Hippocampal formation (tissue), 2 donors: ENCODE measurements at places on chromosomes 12 and 14.

GRCh38 chr12:67474934-67475620 lies 173.5 kb upstream of the DYRK2 start:
- no peak for DNase-seq

GRCh38 chr12:46963977-46964971 lies 115.1 kb upstream of the PCED1B start:
- no peak for DNase-seq

GRCh38 chr12:124168016-124168786 lies 126.7 kb upstream of the RFLNA start:
- DNase-seq, result no peak

- no peak for DNase-seq
Observed at GRCh38 chr14:65206078-65206447, 103.7 kb upstream of the MAX start.

DNA sequence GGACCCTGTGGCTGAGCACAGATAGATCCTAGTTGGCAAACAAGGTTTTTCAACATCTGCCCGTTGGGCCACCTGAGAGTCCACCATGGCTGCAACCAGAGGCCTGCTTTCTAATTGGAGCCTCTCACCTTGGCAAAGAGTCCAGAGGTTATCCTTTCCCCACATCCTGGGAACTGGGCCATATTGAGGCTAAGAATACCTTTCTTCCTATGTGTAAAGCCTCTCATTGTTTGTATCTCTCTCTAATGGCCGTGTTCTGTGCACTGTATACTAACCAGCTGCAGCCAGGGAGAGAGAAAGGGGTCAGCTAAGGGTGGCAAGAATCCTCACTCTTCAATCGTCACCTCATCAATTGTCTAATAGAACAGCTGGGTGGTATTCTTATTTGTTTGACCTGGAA lies 79.1 kb upstream of the ST8SIA1 start:
- no peak for DNase-seq

DNA sequence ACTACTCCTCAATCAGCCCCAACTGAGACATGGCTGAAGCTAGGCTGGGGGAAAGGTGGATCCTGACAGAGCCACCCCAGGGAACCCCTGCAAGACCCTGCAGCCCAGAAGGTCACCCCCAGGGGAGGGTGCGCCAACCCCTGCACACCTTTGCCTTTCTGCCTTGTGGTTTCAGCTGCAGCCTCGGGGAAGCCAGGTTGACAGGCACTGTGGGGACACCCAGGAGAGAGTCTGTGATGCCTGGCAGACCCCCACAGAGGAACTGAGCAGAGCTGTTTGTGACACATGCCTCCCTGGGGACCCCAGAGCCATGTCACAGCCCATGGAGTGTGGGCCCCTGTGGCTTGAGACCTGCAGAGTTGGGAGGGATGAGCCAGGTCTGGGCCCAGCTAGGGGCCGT lies 11.8 kb upstream of the HHIPL1 start:
- DNase-seq, result no peak

DNA sequence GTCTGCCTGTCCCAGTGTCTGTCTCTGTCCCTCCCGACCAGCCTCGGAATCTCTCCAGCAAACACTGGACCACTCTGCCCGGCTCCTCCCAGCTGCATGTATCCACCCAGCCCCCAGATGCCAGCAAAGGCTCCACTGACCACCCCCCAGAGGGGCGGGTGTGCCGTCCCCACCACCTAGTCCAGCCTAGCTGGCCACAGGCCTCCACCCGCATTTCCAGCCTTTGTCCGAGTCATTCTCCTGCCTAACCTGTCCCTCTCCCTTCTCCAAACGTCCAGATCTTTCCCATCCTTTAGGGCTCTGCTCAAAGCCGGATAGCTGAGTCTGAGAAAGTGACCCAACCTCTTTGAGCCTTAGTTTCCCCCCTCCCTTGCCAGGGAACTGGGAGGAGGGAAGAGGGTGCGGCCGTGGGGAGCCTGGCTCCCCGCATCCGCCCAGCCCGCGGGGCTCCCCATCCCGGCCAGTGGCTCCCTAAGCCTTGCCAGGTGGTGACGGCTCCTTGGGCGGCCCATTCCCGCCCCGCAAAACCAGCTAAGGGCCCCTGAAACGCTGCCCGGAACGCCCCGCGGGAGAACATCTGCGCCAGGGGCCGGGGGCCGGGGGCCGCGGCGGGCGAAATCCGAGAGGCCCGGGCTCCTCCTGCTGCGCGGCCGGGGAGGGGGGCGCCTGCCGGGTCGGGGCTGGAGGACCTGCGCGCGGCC lies 34.6 kb upstream of the ANKRD9 start:
- no peak for DNase-seq

GRCh38 chr12:124837958-124838803 lies 25.5 kb downstream of the SCARB1 start:
- no peak for DNase-seq

DNA sequence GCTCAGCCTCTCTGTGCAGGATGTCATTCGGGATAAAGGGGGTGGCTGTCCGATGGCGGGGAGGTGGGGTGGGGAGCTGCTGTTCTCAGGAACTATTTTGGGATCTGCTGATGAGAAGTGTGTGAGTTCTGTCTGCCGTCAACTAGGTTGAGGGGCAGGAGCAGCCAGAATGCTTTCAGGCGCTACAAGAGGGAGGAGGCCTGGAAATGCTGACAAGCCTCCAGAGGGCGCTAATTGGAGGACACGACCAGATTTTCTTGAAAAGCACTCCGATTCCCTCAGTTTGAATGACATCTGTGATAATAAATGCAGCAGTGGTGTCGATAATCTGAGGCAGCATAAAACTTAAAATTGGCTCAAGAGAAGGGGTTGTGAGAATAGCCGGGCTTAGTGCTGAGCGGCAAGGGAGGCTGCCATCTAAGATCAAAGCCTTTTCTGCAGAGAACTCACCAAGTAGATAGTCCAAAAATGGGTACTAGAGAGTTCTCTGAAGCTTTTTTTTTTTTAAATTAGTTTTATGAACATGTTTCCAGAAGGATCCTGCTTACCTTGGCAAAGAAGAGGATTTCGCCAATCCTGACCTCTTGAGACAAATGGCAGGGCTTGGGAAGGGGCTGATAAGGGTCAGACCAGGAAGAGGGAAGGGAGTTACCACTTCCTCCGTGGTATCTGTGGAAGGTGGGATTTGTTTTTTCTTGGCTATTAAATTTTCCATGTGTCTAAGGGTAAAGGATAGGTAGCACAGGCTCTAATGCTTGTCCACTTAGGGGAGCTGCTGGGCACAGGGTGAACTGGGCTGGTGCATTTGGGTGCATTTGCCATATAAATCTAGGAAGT lies 94.4 kb downstream of the CRACR2A start:
- no peak for DNase-seq

GRCh38 chr12:9642606-9643265 lies 26.8 kb upstream of the CLEC2D start:
- no peak for DNase-seq

- DNase-seq, result no peak
Observed at GRCh38 chr14:46063872-46064271, 587.7 kb downstream of the RPL10L start.

DNA sequence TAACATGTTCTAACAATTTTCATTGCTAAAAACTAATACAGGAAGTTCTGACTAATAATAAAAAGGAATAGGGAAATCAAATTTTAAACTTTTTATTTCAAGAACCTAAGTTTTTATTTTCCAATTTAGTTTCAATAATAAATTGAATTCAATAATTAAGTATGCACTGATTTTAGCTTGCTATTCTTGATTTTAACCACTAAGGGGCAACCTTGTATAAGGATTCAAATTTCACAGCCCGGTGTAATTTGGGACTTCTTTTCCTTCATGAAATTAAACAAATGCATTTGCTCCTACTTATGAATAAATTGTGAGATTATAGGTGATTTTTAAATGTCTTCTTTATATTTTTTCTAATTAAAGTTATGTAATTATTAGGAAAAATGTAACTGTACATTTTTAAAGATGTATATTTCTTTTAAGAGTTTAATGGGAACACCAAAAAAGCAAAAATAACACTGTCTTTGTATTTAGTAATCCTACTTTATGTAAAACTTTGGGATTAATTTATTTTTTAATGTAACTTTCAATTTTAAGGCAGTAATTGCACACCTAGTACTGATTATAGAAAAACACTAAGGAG lies 241.4 kb upstream of the PDZRN4 start:
- no peak for DNase-seq

DNA sequence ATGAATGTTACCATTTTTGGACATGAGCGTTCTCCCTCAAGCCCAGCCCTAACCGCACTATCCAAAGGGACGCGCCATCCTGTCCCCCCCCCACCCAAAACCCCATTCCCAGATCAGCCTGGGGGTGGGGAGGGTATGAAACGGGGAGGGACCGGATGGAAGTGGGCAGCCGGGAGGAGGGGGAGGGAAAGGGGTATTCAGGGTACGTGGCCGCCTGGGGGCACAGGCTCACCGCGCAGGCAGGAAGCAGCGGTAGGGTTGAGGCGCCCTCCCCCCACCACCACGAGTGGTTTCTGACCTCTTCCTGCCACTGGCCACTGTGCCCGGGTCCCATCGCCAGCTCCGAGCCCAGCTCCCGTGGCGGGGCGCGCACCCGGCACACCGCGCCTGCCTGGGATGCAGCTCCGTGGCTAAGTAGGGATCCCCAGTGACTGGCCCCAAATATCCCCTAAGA lies 1.4 kb downstream of the ACTN1 start:
- DNase-seq, result no peak

DNA sequence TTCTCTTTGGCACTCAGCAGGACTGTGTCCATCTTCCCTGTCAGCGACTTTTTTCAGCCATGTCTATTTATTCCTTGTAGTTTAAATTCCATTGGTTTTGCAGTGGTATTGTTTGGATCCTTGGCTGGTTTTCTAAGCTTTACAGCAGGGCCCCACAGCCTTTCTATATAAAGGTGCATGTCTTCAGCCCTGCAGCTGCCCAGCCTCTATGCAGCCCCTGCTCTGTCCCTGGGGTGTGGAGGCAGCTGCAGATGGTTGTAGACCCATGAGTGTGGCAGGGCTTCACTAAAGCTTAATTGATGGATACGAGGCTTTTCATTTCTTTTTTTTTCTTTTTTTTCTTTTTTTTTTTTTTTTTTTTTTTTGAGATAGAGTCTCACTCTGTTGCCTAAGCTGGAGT lies 29.7 kb downstream of the SFSWAP start:
- DNase-seq, result no peak

DNA sequence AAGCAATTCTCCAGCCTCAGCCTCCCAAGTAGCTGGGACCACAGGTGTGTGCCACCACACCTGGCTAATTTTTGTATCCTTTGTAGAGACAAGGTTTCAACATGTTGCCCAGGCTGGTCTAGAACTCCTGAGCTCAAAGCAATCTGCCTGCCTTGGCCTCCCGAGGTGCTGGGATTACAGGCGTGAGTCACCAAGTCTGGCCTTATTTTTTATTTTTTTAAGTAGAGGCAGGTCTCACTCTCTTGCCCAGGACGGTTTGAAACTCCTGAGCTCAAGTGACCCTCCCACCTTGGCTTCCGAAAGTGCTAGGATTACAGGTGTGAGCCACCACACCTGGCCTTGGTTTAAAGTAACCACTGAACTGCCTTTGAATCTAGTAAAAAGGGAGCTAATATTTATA lies 56.8 kb downstream of the SPPL3 start:
- no peak for DNase-seq

- no peak for DNase-seq
Observed at GRCh38 chr14:74956280-74957072, 1.1 kb upstream of the PGF start.

DNA sequence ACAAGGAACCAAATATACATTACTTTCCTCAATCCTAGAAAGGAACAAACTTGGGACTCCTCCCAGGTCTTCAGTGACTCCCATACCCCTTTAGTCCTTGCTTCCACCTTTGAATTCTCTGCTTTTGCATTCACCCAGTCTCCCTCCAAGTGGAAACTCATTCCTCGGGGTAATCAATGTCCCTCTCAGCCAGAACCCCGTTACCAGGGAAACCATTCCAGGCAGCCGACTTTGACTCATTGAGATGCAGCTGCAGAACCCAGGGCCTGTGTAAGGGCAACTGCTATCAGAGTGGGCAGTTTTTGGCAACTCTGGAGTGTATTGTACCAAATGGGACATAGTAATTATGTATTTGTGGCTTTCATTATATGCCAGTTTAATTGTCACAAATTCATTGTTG lies 186.2 kb downstream of the NRXN3 start:
- DNase-seq, result peak; percentile 2

DNA sequence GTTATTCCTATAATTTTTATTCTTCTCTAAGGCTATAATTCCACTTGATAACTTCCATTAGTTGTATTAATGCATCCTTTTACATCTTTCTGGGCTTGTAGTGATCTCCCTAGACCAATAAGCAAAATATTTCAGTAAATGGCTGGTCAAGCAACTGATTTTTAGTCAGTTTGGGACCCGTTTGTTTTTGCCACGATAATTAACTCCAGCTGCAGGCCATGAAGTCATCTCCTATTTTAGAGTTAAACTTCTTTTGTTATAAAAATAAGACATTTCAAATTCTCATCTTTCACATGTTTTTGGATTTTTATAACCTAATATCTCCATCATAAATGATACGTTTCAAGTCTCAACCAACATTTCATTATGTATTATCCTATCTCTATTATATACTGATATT lies 49.4 kb downstream of the MAGOHB start:
- DNase-seq, result no peak

- no peak for DNase-seq
Observed at GRCh38 chr12:23867794-23868193, 81.7 kb downstream of the SOX5 start.

DNA sequence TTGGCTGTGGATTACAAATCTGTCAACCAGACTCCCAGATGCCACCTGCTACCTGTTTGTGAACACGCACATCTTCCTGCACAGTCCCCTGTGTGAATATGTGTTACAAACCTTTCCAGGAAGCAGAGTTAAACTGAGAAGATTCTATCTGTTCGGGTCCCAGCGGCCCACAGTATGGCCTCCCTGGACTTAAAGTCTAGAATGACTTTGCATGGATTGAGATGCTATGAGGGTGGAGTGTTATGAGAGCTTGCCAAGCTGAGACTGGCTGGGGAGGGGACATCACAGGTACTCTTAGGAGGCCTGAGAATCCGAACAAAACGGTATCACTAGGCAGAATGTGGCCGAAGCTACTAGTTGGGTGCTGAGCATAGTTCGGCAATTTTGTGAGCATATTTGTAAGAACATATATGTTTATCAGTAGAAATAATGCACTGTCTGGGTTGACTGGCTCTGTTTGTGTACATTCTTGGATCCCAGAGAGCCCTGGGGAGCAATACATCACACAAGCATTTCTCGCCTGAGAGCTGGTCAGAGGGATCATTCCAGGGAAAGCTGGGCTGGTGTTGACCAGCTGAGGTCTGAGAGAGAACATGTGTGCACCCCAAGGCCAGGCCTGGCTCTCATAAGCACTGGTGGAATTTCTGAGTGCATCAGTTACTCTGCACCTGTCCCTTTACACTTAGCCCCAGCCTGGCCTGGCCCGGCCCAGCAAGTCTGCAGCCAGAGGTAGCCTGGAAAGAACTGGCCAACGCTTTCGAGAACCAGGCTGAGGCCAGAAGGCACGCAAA lies 29.8 kb upstream of the LTBP2 start:
- no peak for DNase-seq

- no peak for DNase-seq
Observed at GRCh38 chr12:21559855-21560569, 33.9 kb downstream of the SPX start.

DNA sequence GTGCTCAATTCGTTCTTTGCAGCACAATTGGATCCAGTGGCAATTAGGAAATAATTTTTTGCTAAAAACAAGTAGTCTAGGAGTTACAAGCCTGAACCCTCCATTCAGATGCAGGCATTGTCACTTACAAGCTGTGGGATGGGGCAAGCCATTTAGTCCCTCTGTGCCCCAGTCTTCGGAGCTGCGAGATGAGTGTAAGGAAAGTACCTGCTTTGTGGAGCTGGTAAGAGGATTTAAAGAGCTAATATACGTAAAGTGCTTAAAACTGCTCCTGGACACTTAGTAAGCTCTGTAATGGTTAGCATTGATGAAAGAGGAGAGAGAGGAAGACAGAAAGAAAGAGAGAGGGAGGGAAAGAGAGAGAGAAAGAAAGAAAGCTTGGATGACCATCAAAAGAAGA lies 112.5 kb downstream of the LGMN start:
- DNase-seq, result no peak
